ENCODE measurements at places on chromosomes 7 and 10. TPM values are rescaled to one million over a fixed set of nuclear protein-coding genes. Genes with fewer than 3 reads are reported as not detected.

DNA sequence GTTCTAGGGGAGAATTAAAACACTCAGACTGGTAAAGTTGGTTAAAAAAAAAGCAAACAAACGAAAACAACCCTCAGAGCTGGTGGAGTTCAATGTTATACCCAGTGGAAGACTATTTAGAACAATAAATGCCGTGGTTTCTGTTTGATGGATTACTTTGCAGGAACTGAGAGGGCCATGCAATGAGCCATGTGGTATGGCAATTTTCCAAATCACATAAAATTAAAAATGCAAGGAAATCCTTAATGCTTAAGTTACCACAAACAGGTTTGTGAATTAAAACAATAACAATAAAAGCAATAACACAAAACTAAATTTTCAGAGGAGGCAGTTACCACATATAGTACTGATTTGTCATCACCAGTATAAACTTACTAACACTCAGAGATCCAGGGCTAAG is 96.9 kb downstream of the RTKN2 start:
- no peaks in the 10 kb centered on the region for H3K27me3 ChIP-seq
- H3K27ac ChIP-seq: no peak overlapping the region
- no peaks in the 10 kb centered on the region for H3K36me3 ChIP-seq

DNA sequence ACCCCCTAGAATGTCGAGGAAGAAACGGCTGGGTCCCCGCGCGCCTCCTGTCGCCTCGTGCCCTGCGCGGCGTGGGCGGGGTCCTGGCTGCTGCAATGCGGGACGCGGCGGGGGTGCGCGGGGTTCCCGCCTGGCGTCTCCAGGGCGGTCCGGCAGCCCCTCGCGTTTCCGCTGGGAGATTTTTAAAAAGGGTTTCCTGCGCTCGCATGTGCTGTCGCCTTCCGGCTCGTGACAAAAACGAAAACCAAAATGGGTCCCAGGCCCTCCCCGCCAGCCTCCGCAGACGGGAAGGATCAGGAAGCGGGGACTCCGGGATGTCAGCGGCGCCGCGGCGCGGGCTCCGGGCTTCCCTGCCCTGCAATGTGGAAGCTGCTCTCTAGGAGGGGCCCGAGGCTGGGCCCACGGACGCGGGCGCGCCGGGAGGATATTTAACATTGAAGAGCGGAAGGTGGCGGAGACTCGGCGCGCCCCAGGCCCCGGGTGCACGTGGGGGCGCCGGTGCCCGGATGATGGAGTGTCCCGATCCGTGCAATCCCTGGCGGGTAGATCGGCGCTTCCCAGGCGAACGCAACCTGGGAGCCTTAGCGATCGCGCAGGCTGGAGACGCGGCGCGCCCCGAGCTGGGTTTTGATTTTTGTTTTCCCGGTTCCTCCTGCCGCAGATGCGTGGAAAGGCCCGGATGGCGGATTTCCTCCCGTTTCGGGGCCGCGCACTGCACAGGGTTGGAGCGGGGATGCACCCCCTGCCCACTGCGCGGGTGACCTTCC is 1.0 kb downstream of the PFKP start:
- DNase-seq: peak; percentile 86
- H3K36me3 ChIP-seq: no peaks in the 10 kb centered on the region
- H3K27me3 ChIP-seq: no peaks in the 10 kb centered on the region
- peaks cover 2% of the 10 kb centered on the region for H3K4me1 ChIP-seq
- H3K4me3 ChIP-seq: peak overlapping the region; percentile 34

- no peaks in the 10 kb centered on the region for H3K27me3 ChIP-seq
- DNase-seq: peak; percentile 30
- H3K36me3 ChIP-seq: no peaks in the 10 kb centered on the region
- H3K4me1 ChIP-seq: peaks cover 3% of the 10 kb centered on the region
- H3K4me3 ChIP-seq: no peak overlapping the region
Observed at GRCh38 chr10:1476455-1476803, 260.9 kb downstream of the ADARB2 start.

DNA sequence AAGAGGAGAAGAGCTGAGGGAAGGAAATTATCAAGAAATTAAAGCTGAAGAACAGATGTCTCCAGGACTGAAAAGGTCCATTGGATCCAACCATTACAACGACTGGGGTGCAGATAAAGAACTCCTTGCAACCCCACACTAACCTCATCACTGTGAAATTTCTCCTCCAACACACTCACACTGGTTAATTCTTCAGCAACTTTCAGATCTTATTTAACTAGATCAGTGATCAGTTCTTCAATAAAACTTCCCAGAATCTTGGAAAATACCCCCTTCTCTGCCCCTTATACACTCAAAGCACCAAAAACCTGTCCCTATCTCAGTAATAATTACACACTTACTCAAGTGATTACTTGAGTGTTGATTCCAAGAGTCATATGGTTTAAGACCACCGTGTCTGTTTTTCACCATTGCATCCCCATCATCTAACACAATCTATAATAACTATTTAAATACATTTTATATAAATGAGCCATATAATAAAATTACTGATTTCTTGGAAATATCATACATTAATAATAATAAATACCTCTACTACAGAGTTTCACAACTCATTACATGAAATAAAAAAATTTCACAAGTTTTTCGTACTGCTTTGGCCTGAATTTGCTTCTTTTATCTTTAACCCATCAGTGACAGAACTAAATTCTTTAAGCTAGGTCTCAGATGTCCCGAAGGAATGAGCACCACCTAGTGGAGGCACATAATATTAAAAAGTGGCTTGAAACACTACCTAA is 123.7 kb downstream of the MPP7 start:
- no peaks in the 10 kb centered on the region for H3K36me3 ChIP-seq
- H3K27ac ChIP-seq: no peak overlapping the region
- no peaks in the 10 kb centered on the region for H3K4me1 ChIP-seq

- H3K36me3 ChIP-seq: no peaks in the 10 kb centered on the region
- H3K4me3 ChIP-seq: no peak overlapping the region
- no peaks in the 10 kb centered on the region for H3K4me1 ChIP-seq
- H3K27ac ChIP-seq: no peak overlapping the region
- no peak for DNase-seq
Observed at GRCh38 chr7:683526-684205, 42.8 kb upstream of the DNAAF5 start.

- no peak overlapping the region for H3K4me3 ChIP-seq
- H3K36me3 ChIP-seq: no peaks in the 10 kb centered on the region
- H3K27ac ChIP-seq: no peak overlapping the region
- H3K4me1 ChIP-seq: no peaks in the 10 kb centered on the region
- H3K27me3 ChIP-seq: no peaks in the 10 kb centered on the region
- no peak for DNase-seq
Observed at GRCh38 chr10:20598590-20598989, 298.5 kb downstream of the NEBL start.

Gene ITPRID1
- total RNA-seq: not detected

Gene TNKS2
- 31.6 TPM for total RNA-seq

Gene SPDYE2
- total RNA-seq: 0.50 TPM

- H3K4me3 ChIP-seq: no peak overlapping the region
- no peaks in the 10 kb centered on the region for H3K27me3 ChIP-seq
- H3K27ac ChIP-seq: peak overlapping the region; percentile 61
- no peaks in the 10 kb centered on the region for H3K4me1 ChIP-seq
- DNase-seq: peak; percentile 64
- no peaks in the 10 kb centered on the region for H3K36me3 ChIP-seq
Observed at GRCh38 chr7:17408245-17408903, 109.9 kb downstream of the AHR start.

DNA sequence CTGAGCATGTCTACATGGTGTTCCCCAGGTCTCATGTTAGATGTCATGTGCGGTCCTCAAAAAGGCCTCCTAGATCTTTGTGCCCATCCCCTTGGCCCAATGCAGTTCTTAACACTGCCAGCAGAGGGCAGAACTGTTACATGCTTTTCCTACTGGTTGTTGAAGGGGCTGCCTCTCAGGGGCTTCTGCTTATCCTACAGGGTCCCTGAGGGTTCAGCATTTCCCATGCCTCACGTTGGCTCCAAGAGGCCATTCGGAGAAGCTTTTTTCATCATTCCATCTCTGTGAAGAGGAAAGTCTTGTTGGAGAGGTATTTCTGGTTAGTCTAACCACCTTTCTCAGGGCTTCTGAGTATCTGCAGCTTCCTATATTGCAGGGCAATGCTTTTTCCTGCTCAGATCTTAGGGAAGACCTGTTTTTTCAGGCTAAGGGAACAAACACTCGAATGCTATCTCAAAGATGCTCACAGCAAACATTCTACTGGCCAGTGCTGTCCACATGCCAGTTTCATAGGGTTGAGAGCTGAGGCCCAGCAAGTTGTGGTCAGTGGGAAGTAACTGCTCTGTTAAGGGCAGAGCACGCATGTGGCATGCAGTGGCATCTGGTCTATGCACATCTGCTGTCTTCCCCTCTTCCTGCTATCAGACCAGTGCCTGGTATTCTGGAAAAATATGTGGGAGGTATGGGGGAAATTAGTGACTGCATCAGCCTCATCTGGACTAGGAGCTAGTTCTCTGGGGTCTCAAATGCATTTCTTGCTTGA is 31.5 kb downstream of the MBL2 start:
- no peak overlapping the region for H3K27ac ChIP-seq
- no peaks in the 10 kb centered on the region for H3K36me3 ChIP-seq
- H3K27me3 ChIP-seq: no peaks in the 10 kb centered on the region

DNA sequence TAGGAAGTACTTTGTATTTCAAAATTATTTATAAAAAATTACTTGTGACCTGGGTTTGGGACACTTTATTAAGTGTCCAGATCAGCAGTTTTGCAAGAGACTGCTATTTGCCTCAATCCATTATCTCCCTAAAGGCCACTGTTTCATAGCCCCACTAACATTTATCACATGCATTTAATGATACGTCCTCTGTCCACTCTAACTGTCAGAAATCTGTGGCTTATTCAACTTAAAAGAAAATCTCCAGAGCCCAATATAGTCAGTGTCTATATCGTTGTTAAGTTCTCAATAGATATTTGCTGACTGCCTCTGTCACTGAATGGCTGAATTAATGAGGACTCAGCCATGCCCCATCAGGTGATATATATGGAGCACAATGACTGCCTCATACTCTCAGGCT is 553.9 kb upstream of the POM121L12 start:
- no peaks in the 10 kb centered on the region for H3K27me3 ChIP-seq
- no peaks in the 10 kb centered on the region for H3K36me3 ChIP-seq
- H3K27ac ChIP-seq: no peak overlapping the region
- H3K4me1 ChIP-seq: no peaks in the 10 kb centered on the region

- no peak overlapping the region for H3K27ac ChIP-seq
- H3K4me1 ChIP-seq: no peaks in the 10 kb centered on the region
- H3K36me3 ChIP-seq: no peaks in the 10 kb centered on the region
Observed at GRCh38 chr10:85575441-85575840, 791.2 kb downstream of the GRID1 start.

Gene CCDC172
- not detected for total RNA-seq

DNA sequence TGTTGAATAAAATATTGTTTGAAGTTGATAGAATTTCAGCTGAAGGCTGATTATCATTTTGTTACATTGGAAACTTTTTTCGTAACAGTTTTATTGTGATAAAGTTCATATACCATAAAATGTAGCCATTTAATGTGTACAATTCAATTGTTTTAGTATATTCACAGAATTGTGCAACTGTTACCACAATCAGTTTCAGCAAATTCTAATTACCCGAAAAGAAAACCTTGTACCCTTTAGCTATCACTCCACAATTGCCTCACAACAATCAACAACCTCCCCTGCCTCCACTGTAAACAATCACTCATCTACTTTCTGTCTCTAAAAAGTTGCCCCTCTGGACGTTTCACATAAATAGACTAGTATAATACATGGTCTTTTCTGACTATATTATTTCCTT is 179.7 kb upstream of the BET1 start:
- H3K4me3 ChIP-seq: no peak overlapping the region
- no peaks in the 10 kb centered on the region for H3K4me1 ChIP-seq
- DNase-seq: no peak
- H3K27me3 ChIP-seq: no peaks in the 10 kb centered on the region
- peak overlapping the region; percentile 68 for H3K27ac ChIP-seq

- DNase-seq: no peak
- no peak overlapping the region for H3K4me3 ChIP-seq
- H3K27me3 ChIP-seq: no peaks in the 10 kb centered on the region
- H3K4me1 ChIP-seq: no peaks in the 10 kb centered on the region
- no peak overlapping the region for H3K27ac ChIP-seq
Observed at GRCh38 chr10:130557181-130557845, 421.1 kb downstream of the GLRX3 start.

DNA sequence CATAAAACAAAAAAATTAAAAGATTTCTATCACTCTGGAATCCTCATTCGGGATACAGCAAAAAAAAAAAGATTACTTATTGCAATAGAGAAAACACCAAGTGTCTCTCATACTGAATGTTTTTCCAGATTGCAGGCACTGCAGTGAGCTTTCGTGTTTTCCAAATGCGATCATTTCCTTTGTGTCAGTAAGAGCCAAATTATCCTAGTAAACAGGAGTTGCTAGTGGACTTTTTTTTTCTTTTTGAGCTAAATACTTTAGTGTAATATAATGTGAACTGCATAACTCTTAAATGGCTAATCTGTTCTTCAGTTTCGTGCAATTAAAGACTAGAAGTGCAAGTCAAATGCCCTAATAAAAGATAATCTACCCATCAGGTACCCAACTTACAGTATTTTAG is 44.4 kb upstream of the TOMM7 start:
- no peak for DNase-seq
- H3K4me3 ChIP-seq: no peak overlapping the region
- no peaks in the 10 kb centered on the region for H3K4me1 ChIP-seq
- no peaks in the 10 kb centered on the region for H3K27me3 ChIP-seq

DNA sequence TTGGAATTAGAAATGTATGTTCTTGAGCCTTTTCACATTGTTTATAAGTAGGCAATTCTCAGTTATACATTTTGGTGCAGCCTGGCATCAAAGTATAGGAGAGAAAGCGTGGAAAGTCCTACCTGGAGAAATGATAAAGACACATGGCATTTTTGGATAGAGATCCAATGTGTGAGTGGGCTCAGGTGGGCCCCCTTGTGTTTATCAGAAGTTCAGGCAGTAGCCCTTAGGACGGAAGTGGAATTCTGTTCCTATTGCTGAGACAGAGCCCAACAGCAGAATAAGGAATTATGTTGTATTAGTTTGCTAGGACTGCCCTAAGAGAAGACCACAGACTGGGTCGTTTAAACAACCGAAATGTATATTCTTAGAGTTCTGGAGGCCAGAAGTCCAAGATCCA is 85.2 kb upstream of the AMPH start:
- no peak overlapping the region for H3K27ac ChIP-seq
- H3K4me3 ChIP-seq: no peak overlapping the region
- no peaks in the 10 kb centered on the region for H3K27me3 ChIP-seq
- DNase-seq: no peak
- no peaks in the 10 kb centered on the region for H3K4me1 ChIP-seq

Gene KCNH2
- 1.3 TPM for total RNA-seq

Gene DOCK1
- 81.7 TPM for total RNA-seq

Gene KIF11
- 1.6 TPM for total RNA-seq

Gene TEX47
- not detected for total RNA-seq

- no peak for DNase-seq
- no peak overlapping the region for H3K4me3 ChIP-seq
- H3K36me3 ChIP-seq: no peaks in the 10 kb centered on the region
- no peaks in the 10 kb centered on the region for H3K27me3 ChIP-seq
Observed at GRCh38 chr7:132683896-132684690, 107.8 kb upstream of the PLXNA4 start.

DNA sequence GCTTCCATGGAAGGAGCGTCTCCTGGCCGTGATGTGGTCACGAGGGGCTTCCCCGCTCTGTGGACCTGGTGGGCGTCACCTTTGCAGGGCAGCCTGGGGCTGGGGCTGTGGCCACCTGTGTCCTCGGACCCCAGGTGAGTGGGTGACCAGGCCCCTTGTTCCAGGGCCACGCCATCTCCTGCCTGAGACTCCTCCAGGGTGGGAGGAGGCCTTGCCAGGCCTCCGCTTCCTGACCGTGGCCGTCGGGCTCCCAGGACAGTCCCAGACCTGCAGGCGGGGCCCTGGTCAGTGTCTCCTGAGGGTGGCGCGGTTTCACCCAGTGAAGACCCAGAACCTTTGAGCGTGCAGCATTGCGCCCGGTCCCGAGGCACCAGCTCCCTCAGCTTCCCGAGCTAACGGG is 20.4 kb upstream of the UTF1 start:
- no peak for DNase-seq
- H3K36me3 ChIP-seq: no peaks in the 10 kb centered on the region
- no peaks in the 10 kb centered on the region for H3K4me1 ChIP-seq
- no peak overlapping the region for H3K27ac ChIP-seq
